GM12878 (cell line): ENCODE measurements at places on chromosomes 1 and 21.

- peak; percentile 26 for DNase-seq
Measured at GRCh38 chr1:179550746-179551682, 24.7 kb downstream of the NPHS2 start.

- no peak for DNase-seq
Measured at GRCh38 chr1:210446479-210446878, 117.8 kb downstream of the HHAT start.

DNA sequence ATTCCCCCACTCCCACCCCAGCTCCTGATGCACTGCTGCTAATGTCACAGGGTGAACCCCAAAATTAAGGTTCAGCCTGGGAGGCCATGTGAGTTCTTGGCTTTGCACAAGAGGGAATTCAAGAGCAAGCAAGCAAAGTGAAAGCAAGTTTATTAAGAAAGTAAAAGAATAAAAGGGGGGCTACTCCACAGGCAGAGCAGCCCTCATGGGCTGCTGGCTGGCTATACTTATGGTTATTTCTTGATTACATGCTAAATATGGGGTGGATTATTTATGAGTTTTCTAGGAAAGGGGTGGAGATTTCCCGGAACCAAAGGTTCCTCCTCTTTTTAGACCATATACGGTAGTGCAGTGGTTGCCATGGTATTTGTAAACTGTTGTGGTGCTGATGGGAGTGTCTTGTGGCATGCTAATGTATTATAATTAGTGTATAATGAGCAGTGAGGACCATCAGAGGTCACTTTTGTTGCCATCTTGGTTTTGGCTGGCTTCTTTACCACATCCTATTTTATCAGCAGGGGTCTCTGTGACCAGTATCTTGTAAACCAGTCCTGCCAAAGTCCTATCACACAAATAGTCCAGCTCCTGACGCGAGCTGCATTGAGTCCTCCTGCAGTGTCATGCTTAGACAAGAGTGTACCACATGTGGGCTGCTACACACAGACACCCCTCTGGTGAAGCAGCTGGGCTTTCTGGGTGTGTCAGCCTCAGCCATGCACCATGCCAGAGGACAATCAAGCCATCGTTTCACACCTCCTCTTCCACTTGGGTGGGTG lies 46.4 kb upstream of the CSF1 start:
- DNase-seq, result no peak

GRCh38 chr1:213751064-213751397 lies 236.7 kb upstream of the PROX1 start:
- no peak for DNase-seq

DNA sequence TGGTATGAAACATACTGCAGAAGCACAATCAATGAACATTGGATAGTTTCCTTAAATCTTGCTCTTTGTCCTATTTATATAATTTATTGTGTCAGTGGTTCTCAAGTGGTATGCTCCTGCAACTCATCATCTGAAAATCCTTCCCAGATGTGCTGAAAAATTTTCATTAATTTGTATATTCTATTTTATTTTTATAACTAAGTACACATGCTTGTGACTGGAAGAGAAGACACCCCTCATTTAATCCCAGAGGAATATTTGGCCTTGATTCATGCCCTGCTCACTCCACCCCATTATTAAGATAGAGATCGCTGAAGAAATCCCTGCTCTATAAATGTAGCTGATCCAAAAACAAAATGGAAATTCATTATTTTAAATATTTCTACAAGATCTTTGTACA lies 870.5 kb upstream of the CXADR start:
- no peak for DNase-seq

- no peak for DNase-seq
Measured at GRCh38 chr21:32574946-32575925, 10.1 kb downstream of the TCP10L start.

DNA sequence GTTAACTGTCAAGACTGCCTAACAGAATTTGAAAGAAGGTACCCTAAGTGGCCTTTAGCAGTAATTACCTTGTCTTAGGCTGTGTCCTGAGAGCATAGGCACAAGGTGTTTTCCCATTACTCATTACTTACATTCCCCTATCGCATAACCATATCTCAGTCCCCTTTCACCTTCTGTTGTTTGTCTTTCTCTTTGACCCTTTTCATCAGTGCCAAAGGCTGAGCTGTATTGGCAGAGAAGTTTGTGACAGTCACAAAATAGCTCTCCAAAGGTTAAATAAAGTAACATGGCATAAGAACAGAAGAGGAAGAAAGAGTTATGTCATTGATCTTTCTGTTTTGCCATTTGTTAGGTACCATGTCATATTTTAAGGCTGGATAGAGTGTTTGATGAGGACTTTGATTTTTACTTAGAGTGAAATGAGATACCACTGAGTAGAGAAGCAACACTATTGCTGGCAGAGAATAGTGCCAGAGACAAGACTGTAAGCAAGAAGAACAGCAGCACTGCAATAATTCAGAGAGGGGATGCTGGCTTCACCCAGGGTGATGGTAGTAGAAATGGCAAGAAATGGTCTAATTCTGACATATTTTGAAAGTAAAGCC lies 497.8 kb downstream of the TTLL7 start:
- peak; percentile 84 for DNase-seq

DNA sequence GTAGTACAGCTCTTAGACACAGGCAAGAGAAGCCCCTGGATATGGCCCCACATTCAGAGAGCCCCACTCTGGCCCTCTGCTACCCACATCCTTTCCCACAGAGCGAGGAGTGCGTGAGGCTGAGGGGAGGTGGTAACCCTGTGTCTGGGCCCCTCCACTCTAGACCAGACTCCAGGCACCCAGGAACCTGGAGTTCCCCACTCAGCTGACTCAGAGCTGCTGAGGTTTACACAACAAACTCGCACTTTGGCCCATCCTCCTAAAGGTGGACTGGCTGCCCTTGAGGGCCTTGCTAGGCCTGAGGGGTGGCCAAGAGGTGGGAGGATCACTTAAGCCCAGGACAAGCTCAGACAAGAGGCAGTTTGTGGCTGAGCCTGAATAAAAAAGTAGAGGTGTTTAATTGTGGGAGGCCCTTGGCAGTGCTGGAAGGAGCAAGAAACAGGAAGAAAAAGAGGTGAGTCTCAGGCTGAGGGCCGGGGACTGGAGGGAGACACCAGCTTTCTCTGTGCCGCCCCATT lies 10.7 kb downstream of the MR1 start:
- DNase-seq, result peak; percentile 60

- no peak for DNase-seq
Measured at GRCh38 chr1:229536982-229537381, 21.5 kb downstream of the ABCB10 start.

DNA sequence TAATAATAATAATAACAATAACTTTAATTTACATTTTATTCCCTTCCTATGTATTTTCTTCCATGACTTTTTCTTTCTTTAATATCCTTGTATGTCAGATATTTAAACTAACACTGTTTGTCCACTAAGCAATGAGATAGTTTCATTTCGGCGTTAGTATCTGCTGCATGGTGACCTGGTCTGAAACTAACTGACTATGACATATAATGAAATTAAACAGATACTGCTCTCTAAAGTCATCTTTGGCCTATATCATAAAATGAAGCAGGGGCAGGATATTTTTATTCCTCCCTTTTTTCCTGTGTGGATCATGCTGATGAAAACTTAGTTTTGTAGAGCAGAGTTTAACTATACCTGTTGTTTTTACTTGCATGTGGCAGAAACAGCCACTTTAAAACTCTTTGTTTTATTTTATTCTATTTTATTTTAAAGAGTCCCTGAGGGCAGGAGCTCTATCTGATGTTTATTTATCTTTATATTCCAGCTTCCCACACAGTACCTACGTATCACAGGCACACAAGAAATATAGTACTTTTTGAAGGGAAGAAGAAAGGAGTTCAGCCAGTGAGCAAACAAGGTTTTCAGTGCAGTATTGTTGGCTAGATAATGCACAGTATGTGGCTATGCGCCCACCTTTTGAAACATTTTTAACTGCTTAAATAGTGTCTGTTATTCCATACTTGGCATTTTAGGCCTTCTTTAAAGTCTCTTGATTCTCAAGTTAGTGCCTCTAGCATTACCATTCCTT lies 165.6 kb downstream of the PHTF1 start:
- no peak for DNase-seq

GRCh38 chr1:192654591-192655251 lies 18.8 kb downstream of the RGS13 start:
- no peak for DNase-seq

- DNase-seq, result no peak
Measured at GRCh38 chr1:63041660-63042059, 257.7 kb downstream of the ATG4C start.

DNA sequence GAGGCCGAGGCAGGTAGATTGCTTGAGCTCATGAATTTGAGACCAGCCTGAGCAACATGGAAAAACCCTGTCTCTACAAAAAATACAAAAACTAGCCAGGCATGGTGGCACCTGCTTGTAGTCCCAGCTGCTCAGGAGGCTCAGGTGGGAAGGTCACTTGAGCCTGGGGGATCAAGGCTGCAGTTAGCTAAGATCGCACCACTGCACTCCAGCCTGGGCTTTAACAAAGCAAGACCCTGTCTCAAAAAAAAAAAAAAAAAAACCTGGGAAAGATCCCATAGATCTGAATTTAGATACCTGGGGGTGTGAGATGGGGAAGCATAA lies 32.9 kb downstream of the NIBAN1 start:
- no peak for DNase-seq

- DNase-seq, result no peak
Measured at GRCh38 chr21:29938776-29939103, 1.1 kb downstream of the GRIK1 start.

DNA sequence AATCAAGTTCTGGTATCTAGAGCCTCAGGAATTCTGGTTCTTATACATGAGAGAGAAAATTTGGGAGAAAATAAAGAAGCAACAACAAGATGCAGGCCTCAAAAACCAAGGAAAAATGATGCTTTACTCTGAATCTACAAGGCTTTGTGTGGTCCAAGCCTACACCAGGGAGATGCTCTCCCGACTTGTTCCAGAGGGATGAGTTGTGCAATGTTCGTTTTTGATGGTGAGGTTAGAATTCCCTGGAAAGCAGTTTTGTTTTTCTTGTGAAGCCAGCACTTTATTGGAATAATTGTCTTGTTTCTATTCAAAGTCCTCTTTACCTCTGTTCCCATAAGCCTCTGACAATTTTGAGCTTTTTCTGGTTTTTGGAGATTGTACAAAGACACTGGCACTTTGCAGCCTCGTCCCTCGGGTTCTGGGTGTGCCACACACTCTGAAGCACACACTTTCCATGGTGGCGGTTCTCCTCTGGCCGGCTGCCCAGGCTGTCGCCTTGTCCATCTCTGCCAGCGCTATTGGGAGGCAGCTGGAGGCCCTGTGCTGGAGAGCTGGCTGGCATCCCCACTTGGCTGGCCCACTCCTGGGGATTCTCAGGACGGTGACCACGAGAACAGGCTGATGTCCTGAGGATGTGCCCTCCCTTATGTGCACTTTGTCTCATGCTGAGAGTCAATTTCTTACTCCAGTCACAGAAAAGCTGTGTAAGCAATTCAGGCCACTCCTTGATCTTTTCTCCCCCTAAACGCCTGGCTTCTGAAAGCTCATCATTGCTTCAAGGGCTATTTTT lies 70.2 kb downstream of the EDEM3 start:
- DNase-seq, result no peak

- no peak for DNase-seq
Measured at GRCh38 chr1:234276151-234276788, 97.0 kb upstream of the COA6 start.

DNA sequence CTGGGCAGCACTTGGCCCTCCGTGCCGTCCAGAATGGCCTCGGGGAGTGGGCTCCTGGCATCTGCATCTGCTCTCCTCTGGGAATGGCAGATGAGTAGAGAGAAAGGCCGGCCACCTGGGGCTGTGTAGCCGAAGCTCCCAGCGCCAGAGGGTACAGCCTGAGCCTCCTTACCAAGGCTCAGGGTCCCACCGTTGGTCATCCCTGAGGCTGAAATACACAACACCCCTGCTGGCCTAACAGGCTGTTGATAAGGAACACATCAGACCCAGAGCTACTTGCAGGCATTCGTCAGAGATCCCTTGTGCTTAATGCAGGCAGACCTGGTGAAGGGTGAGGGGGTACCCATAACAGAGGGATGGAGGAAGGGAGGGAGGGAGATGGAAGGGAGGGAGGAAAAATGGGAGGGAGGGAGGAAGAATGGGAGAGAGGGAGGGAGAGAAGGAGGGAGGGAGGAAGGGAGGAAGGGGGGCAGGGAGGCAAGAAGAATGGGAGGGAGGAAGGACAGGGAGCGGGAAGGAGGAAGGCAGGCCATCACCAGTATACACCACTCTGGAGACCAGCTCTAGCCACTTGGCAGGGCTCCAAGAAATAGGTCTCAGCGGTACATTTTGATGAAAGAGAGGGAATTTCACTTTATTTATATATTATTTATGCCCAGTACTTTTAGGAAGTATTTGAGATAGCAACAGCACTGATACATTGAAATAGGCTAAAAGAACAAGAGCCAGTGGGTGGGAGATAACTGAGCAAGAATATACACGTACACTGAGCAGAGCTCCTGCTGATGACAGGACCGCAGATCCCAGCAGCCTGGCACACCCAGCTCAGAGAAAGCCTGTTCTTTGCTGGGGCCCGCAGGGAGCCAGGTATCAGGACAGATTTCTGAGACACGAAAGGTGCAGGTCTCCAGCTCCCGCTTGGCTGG lies 315.0 kb upstream of the VAMP3 start:
- DNase-seq, result no peak

GRCh38 chr1:218939095-218939494 lies 234.6 kb upstream of the LYPLAL1 start:
- DNase-seq, result no peak

DNA sequence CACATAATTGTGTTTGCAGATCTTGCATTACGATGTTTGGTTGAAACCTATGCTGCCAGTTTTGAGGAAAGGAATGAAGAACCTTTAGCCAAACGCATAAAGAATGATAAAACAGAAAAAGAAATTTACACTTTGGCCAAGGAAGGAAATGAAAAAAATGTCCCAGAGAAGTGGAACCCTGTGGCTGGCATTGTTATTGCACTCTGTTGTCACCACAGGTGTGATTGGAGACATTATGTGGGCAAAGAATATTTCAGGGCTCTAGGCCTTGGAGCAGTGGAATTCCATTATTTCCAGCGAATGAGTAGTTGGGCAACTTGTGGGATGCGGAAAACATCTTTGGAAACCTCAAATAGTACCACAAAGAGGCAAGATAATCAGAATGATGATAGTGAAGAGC lies 14.9 kb downstream of the TRMT13 start:
- DNase-seq, result no peak

DNA sequence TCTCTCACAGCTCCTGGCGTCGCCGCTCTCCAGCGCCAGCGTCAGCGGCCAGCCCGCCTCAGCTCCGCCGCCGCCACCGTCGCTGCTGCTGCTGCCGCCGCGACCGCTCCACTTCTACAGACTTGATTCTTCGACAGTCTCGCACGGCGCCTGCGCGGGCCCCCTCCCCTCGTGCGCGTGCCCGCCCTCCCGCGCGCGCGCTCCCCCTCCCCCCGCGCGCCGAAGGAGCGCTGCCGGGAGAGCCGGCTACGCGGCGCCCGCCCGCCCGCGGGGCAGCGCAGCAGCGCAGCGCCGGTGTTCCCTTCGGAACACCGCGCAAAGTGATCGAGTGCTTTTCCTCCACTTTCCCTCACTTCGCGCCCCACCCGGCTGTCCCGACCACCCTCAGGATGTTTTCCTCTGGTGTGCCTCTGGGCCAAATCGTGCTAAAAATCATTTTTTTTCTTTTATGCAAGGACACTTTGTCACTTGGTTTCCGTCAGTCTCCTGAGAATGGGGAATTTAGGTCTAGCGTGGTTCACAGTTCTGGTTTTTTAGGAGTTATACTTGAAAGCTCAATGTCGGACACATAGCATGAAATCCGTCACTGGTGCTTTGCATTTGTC lies at the start of gene IRF2BP2:
Gene IRF2BP2, minus strand, starts transcription at position 118 of the 605 bp plus-strand sequence. CDS start 684 bp downstream, outside the sequence.
- DNase-seq, result no peak

- no peak for DNase-seq
Measured at GRCh38 chr1:28196330-28196729, 19.8 kb upstream of the PTAFR start.
